ENCODE measurements at places on chromosomes 3 and 15.

GRCh38 chr3:152628496-152628895 is 206.4 kb upstream of the P2RY1 start:
- no peak for DNase-seq

DNA sequence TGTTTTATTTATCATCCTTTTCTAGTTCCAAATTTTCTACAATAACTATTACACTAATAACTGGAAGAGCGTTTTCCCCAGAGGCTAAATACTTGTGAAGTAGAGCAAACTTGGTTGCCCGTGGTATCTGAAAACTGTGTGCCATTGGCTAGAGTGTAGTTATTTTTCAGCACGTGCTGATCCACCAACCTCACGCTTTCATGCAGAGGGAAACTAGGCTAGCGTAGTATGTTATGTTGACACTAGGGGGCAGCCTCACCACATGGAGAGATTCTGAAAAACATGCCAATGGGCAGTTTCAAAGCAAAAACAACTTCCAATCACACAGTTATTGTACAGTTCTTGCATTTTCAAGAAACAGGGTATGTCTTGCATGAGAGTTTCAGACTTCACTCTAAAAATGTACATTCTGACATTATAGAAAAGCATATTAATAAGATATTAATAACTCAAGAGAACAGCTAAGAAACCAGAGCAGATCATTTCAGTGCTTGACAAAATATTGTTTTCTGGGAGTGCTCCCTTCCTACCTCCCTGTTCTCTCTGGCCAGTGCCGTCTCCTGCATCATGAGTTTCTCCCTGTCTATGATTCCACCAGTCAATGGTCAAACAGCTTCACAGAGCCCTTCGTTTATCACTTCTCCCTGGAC is 39.7 kb downstream of the SPATA12 start:
- peak; percentile 31 for DNase-seq

- DNase-seq: no peak
Observed at GRCh38 chr3:133038731-133039375, 662 bp downstream of the TMEM108 start.

DNA sequence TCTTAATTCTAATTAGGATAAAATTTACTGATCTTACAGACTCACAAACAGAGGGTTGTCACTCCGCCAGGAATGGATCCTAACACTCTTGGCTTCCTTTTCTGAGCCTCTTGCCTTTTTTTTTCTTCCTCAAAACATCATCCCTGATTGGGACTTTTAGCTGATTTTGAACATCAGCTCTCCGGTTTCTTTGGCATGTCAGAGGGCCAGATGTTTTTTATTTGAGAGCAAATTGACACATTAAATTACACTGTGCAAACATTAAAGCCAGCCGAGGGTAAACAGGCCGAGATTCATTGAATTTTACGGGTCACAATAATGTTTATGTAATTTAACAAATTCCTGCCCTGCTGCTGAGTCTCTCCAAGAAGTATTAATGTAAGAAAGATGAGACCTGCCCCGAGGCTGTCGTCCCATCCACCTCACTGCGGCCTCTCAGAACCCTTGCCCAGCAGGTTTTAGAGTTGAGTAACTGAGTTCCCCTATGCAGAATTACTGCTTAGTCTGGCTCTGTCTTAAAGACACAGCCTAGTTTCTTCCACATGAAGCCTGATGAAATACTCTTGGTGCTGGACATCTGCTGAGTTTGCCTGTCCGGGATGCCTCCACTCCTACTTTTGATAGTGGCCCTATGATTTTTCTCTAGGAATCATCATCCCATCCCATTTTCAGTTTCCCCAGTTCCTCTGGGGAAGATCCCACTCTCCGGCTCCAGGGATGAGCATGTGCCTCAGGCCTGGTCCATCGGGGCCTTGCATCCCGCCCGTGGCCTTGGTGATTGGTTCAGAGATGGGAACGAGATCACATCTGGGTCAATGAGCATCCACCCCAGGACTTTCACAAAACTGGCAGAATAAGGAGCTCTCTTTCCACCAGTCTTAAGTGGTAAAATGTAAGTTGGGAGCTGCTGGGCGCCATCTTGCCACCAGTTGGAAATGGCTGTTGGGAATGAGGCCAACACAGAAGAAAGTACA is 226.6 kb upstream of the TLE3 start:
- no peak for DNase-seq

DNA sequence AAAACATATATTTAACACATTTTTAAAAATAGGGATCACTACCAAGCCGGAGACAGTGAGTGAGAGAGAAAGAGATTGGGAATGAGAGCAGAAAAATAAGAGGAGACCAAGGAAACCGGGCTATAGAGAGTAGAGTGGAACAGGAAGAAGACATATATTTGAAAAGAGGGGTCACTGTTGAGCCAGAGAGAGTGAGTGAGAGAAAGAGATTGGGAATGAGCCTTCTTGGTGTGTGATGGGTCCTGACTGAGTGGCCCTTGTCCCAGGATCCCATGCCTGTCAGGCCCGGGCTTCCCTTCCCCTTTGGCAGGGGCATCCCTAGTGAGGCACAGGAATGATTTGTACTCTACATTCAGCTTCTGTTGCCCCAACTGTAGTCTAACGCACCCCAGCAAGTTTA is 646.6 kb downstream of the NTRK3 start:
- DNase-seq: no peak

DNA sequence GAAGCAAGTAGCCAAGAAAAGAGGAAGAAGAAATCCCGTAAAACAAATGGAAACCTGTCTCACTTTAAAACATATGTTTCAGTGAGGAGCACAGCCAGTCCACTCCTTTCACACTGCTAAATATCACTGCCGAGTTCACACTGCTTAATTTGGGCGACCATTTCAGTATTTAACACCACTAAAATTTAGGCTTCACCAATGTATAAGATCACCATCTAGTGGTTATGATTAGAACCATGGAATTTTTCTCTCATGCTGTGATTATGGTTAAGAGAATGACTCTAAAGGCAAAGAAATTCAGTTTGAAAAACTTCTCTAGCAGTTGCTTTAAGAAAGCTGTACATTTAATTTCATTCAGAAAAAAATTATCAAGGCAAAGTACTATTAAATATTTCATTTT is 16.6 kb downstream of the SLC4A7 start:
- no peak for DNase-seq

GRCh38 chr3:63128380-63128779 is 149.7 kb upstream of the SYNPR start:
- DNase-seq: no peak

DNA sequence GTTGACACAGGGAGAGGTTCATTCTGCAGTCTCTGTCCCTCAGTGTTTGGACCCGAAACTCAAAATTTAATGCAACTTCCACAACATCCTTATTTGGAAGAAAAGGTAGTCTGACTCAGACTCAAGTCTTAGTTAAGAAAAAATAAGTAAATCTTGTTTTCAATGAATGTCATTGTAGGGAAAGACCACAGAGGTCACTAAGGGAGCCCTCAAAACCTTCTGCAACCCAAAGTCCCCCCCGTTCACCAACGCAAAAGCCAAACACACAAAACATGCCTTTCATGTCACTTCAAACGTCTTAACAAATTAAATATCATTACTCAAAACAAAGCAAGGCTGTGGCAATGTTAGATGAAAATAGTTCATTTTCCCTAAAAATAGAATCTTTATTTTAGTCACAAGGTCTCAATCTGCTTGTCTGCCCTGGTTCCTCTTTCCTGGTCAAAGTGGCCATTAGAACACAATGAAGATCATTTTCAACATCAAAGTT is 20.9 kb upstream of the SSUH2 start:
- no peak for DNase-seq

DNA sequence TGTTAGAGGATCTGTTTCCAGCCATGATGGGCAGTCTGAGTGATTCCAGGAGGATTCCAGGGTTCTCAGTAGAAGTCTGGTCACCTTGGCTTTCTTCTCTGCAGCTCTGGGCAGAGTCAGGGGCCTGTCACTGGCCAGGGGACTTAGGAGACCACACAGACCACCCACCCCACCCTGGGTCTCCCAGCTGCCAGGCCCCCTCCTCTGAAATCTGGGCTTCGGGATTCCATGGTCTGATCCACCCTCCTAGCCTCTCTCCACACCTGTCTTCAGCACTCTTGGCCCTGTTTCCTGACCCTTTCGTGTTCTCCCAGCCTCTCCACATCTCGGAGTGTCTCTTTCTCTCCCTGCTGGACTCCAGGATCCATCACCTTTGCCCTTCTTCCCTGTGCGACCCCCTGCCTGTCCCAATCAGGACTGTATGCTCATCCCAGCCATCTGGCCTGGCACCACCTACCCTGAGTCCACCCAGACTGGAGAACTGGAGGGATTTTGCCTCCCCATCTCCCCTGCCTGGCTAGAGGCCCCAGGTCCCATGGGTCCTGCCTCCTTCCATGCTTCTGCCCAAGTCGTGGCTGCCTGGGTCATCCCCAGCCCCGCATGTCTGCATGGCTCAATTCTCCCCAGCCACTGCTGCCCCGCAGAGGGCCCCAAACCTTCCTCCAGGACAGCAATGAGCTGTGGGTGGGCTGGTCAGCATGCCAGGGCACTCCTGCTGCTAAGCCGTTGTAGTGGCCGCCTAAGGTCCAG is 34.3 kb downstream of the GOLGA6L10 start:
- DNase-seq: no peak
